Epithelial cell of prostate (primary cell): ENCODE measurements at places on chromosomes 1 and 21.

DNA sequence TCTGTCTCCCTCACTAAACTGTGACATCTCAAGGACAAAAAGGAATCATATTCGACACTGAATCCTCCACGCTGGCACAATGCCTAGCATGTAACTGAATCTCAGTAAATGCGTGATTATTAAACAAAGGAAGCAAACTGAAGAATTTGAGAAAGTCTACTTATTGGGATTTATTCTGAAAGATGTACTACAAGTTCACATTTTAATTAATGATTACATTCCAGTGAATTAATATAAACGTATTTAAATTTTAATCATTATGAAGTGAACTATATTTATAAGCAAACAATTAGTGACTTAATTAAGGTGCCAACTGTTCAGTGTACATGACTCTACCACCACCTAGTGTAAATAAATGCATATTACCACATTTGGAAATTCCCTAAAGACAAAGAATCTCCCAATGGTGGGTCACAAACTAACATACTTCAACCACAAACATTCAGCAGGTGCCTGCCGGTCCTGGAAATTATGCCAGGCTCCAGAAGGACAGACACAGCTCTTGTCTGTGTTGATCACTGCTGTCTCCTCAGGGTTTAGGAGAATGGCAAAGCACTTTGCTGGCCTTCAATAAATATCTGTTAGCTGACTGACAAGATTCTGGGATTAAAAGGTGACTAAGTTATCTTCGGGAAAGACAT, 56.3 kb downstream of the SMYD3 start:
- DNase-seq = no peak

- no peak for DNase-seq
Measured at GRCh38 chr1:155016231-155016831, 13.7 kb downstream of the ZBTB7B start.

DNA sequence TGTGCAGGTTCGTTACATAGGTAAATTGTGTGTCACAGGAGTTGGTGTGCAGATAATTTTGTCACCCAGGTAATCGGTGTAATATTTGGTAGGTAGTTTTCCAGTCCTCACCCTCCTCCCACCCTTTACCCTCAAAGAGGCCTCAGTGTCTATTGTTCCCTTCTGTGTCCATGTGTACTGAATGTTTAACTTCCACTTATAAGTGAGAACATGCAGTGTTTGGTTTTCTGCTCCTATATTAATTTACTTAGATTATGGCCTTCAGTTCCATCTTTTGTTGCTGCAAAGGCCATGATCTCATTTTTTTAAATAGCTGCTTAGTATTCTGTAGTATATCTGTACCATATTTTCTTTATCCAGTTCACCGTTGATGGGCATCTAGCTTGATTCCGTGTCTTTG, 87.3 kb downstream of the RPS6KC1 start:
- DNase-seq = no peak

GRCh38 chr1:23814016-23814415, 11.2 kb downstream of the HMGCL start:
- DNase-seq = no peak

GRCh38 chr1:66050123-66050522, 257.4 kb downstream of the PDE4B start:
- DNase-seq = no peak
